ENCODE measurements at places on chromosomes 12 and 14.
A peak's percentile ranks its signal among the peaks of the same experiment; 100 is the strongest.

DNA sequence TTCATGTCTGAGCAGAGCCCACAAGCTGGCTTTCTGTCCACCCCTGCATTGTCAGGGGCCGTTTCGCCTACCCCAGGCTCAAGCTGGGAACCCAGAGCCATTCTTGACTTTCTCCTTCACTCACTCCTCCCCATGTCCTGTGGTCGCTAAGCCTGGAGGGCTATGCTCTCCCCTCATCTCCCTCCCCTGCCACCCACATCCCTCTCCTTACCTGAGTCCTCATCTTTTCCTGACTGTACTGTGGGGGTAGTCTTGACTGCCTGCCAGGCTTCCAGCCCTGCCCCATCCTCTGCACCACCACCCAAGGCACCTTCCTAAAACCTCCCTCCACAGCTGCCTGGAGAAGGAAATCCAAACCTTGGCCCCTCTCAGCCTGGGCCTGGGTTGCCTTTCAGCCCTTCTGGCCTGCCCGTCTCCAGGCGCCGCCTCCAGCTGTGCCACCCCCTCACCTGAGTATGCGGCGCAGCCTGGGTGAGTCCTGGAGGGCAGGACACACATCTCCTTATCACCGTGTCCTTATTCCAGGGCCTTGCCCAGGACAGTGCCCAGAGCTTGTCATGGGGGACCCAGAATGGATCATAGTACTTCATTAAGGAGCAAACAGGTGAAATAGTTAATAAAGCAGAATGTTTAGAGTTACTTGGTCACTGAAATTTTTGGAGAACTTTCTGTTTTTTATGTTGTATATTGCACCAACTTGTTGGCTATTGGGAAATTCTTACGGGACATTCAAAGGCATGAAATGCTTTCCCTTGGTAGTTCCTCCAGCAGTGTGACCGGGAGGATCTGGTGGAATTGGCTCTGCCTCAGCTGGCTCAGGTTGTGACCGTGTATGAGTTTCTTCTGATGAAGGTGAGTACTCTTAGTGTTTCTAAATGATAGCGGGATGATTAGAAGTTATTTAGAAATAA lies 14.5 kb downstream of the ZNF839 start:
- DNase-seq: no peak

GRCh38 chr12:56488041-56488955 lies at the start of gene GLS2:
Gene GLS2 (minus strand): TSS chr12:56488161. CDS start chr12:56488118, 43 bp downstream.
- DNase-seq: peak; percentile 83

- no peak for DNase-seq
These were observed 99.8 kb upstream of the TMTC1 start for GRCh38 chr12:29883525-29883924.

DNA sequence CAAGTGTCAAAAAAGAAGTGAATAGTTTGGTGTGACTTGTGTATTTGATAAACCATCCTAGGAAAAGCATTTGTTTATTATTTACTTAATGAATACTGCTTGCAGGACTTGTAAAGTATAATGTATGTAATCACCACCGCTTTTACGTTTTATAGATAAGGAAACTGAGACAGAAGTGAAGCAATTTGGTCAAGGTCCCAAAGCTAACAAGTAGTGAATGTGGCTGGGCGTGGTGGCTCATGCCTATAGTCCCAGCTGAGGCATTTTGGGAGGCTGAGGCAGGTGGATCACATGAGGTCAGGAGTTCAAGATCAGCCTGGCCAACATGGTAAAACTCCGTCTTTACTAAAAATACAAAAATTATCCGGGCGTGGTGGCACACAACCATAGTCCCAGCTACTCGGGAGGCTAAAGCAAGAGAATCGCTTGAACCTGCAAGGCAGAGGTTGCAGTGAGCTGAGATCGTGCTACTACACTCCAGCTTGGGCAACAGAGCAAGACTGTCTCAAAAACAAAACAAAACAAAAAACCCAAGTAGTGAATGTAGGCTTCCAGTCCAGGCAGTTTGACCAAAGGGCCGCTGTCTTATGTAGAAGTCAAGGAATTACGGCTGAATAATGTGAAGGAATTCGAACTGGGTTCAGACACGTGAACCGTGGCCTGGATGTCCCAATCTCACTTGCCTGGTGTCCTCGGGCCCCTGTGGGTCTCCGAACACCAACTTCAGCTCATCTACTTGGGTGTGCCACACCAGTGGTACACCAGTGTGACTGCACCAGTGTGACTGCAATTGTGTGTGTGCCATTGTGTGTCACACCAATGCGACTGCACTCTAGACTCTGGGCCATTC lies 88.3 kb upstream of the MED13L start:
- DNase-seq: no peak

All from stimulated activated naive CD4-positive, alpha-beta T cell (primary cell).